Peyer's patch (tissue), 4 donors: ENCODE measurements at places on chromosomes 3 and 15. TPM values are rescaled to one million over a fixed set of nuclear protein-coding genes. Genes with fewer than 3 reads are reported as not detected.

The TNK2 gene
- total RNA-seq = 149 TPM

DNA sequence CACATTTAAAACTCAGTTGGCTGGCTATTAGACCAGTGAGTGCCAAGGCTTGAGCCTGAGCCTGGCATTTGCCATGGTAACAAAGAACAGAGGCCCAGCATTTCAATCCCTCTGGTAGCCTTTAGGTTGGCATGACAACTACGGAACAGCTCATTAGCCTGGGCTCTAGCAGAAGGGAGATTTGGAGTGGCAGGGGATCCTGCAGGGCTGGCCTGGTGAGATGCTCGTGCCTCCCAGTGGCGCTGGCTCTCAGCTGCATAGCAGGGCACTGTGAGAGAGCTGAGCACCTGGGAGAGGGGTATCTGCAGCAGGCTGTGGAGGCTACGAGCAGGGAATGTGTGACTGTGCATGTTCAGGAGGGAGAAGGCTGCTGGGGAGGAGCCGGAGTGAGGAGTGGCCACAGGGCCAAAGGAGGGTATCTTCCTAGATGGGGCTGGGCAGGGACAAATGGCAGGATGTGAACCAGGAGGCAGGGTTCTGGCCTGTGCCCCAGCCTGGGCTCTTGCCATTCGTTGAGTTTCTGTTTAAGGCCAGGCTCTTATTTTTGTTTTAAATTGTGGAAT is 5.6 kb upstream of the ABTB1 start:
- DNase-seq = no peak
- H3K4me1 ChIP-seq = no peaks in the 10 kb centered on the region
- H3K4me3 ChIP-seq = no peak overlapping the region
- H3K27me3 ChIP-seq = no peaks in the 10 kb centered on the region

DNA sequence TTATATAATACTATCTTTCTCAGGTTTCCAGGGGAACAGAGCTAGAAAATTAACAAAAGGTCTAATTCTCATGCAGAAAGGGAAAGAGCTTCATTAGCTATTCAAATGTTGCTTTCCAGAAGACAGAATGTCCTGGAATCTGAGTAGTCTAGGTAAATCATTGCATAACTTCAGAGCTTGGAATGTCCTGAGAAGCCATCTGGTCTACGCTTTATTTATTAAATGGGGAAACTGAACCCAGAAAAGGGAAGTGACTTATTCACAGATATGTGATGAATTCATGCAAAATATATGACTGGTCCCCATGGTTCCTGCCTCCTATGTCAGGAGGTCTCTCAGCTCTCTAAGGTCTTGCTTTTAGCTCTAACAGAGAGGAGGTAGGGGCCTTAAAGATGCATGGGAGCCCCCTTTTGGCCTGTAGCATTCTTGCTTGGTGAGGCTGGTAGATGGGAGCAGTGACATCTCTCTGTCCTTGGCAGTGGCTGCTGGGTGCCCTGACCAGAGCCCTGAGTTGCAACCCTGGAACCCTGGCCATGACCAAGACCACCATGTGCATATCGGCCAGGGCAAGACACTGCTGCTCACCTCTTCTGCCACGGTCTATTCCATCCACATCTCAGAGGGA is 99.2 kb downstream of the CEMIP start:
- H3K27me3 ChIP-seq = no peaks in the 10 kb centered on the region
- H3K4me3 ChIP-seq = no peak overlapping the region
- H3K4me1 ChIP-seq = no peaks in the 10 kb centered on the region
- no peak for DNase-seq

The KNG1 gene
- not detected for total RNA-seq

The DENND4A gene
- 22.5 TPM for total RNA-seq
